ENCODE measurements at places on chromosomes 11 and 22.

- no peak for DNase-seq
These were observed 107.6 kb downstream of the CCDC34 start for GRCh38 chr11:27255447-27255828.

GRCh38 chr11:5071799-5072198 is 2.4 kb downstream of the OR52E1 start:
- DNase-seq, result no peak

DNA sequence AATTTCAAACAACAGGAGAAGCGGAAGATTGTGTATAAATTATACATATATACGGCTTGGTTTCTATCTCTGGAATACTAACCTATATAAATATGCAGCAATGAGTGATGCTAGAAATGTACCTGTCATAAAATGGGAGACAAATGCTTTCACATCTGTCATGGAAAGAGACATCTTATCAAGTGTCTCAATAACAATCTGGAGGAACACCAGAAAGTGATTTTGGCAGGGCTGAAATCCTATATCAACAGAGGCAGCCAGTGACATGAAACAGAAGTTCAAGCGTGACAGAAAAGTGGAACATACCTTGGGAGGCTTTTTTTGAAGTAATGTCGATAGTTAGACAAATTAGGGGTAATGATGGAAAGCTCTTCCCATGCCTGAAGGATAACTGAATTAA is 834.6 kb downstream of the JRKL start:
- no peak for DNase-seq

- no peak for DNase-seq
These were observed 119.3 kb upstream of the OR9Q1 start for GRCh38 chr11:57904376-57904775.

- DNase-seq, result no peak
These were observed 175.2 kb downstream of the DBX1 start for GRCh38 chr11:19985111-19985510.

- DNase-seq, result no peak
These were observed 1.4 kb upstream of the TMEM123 start for GRCh38 chr11:102453921-102454320.

- DNase-seq, result no peak
These were observed 2.4 kb upstream of the SGSM3 start for GRCh38 chr22:40368016-40368415.

GRCh38 chr22:44821741-44822475 is 69.5 kb downstream of the ARHGAP8 start:
- DNase-seq, result no peak

DNA sequence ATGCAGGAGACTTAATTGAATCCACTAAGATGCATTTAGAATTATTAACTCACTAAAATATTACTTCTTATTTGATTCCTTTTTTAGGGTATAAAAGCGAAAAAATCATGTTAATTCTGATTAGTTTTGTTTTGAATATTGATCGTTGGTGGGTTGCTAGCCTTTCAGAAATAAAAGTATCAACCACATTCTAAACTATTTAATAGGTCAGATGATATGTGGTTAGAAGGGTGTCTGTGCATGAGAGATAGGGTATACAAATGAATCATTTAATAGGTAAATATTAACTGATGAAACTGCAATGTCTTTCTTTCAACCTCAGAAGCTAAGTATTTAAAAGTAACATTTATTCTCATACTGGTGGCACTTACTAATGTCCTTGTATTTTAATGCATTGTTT is 515.1 kb downstream of the CNTN5 start:
- DNase-seq, result no peak

DNA sequence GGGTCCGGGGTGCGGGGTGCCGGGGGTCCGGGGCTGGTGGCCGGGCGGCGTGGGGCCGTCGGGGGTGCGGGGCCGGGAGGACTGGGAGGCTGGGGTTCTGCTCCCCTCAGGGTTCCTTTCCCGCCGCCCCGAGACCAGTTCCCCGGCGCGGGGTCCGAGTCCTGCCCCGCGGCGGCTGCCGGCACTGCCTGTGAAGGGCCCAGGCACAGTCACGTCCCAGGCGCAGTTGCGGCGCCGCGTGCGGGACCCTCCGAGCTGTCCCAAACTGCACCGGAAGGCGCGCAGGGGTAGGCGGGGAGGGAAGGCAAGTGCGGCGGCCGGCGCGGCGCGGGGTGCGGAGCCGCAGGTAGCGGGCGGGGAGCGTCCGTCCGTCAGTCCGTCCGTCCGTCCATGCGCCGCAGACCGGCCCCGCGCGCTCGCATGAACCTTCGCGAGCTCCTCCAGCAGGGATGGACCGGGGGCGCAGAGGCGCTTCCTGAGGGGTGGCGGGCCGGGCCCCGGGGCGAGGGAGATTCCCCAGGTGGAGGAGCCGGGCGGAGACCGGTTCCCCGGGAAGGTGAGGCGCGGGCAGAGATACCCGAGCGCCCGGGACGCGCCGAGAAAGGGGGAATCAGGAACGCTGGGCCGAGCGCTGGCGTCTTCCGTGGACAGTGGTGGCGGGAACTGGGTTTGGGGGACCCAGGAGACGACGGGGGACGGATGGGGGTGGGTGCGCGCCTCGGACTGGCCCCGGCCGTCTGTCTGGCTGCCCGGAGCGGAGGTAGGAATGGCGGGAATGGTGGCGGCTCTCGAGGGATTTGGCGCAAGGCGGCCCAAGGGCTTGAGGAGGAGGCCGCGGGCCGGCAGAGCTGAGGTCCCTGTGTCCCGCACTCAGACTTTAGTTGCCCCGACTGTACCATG is 3.1 kb upstream of the ADORA2A start:
- DNase-seq, result no peak

GRCh38 chr22:49302530-49302929 is 525.1 kb downstream of the BRD1 start:
- DNase-seq, result no peak

DNA sequence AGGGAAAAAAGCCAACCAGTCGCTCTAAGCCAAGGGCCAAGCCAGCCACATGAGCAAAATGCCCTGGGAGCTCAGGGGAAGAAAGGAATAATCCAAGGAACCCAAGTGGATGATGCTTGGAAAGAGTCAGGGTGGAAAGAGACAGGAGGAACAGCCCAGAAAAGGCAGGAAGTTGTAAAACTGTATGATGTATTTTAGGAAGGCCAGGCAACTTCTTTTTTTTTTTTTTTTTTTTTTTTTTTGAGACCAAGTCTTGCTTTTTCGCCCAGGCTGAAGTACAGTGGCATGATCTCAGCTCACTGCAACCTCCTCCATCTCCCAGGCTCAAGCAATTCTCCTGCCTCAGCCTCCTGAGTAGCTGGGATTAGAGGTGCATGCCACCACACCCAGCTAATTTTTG is 1.6 kb downstream of the LGALS12 start:
- DNase-seq, result no peak

DNA sequence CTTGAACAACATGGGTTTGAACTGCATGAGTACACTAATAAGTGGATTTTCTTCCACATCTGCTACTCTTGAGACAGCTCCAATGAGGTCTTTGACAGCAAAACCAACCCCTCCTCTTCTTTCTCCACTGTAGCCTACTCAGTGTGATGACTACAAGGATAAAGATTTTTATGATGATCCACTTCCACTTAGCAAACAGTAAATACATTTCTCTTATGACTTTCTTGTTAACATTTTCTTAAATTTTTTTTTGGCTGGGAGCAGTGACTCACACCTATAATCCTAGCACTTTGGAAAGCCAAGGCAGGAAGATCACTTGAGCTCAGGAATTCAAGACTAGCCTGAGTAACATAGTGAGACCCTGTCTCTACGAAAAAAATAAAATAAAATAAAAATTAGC is 9.9 kb upstream of the EIF4G2 start:
- no peak for DNase-seq

DNA sequence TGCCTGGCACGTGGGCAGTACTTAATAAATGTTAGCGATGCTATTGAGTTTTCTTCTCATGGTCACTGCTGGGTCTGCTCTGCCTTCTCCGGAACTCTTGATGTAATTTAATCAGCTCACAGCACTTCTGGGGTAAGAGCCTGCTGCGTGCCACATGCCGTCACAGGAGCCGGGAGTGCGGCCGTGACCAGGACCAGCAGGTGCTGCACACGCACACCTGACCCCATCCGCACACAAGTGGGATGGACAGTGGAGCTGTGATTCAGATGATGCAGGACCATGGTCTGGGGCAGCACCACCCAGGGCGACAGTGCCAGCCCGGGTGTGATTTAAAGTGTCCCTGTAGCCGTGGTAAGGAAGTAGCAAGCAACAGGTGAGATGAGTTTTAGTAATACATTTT is 61.2 kb downstream of the TBC1D22A start:
- DNase-seq, result no peak

DNA sequence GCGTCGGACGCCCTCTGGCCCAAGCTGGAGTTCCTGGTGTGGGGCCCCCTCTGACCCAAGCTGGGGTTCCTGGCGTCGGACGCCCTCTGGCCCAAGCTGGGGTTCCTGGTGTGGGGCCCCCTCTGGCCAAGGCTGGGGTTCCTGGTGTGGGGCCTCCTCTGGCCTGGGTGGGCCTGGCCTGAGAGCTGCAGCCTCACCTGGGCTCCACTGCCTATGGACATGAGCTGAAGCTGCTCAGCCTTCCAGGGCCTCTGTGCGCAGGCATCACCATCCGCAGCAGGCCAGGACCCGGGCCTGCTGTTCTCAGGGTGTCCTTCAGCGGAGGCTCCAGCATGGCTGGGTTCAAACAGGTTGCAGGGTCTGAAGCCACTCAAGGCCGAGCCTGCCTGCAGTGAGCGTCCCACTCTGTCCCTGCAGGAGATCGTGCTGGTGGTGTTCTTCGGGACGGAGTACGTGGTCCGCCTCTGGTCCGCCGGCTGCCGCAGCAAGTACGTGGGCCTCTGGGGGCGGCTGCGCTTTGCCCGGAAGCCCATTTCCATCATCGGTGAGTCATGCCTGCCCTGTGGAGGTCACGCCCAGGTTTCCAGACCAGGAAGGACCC is 125.5 kb downstream of the KCNQ1 start:
- DNase-seq, result no peak

GRCh38 chr11:27722117-27722952 is 22.1 kb upstream of the BDNF start:
- no peak for DNase-seq

DNA sequence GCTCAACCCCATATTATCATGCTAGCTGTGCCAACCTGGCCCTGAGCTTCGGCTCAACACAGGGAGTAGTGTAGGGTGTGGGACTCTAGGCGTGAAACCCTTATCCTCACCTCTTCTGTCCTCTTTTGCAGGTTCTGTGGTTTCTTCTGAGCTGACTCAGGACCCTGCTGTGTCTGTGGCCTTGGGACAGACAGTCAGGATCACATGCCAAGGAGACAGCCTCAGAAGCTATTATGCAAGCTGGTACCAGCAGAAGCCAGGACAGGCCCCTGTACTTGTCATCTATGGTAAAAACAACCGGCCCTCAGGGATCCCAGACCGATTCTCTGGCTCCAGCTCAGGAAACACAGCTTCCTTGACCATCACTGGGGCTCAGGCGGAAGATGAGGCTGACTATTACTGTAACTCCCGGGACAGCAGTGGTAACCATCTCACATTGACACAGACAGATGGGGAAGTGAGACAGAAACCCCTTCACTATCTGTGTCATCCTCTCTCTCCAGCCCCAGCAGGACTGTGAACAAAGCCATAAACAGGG is 76.4 kb downstream of the GGTLC2 start:
- DNase-seq, result no peak

DNA sequence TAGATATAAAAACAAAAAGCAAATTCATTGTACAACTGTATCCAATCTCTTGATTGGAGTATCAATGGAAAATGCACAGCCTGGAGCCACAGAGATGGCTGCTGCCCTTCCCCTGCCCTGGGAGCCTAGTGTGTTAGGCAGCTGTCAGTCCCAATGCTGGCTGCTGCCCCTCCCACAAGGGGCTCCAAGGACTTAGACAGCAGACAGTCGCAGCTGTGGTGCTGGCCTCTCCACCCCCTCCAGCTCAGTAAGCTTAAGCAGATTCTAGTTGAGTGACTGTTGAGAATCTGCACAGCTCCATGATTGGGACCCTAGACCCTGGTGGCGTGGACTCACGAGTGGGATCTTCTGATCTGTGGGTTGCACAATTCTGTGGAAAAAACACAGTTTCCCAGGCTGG is 1511.2 kb downstream of the FAM181B start:
- DNase-seq, result no peak

DNA sequence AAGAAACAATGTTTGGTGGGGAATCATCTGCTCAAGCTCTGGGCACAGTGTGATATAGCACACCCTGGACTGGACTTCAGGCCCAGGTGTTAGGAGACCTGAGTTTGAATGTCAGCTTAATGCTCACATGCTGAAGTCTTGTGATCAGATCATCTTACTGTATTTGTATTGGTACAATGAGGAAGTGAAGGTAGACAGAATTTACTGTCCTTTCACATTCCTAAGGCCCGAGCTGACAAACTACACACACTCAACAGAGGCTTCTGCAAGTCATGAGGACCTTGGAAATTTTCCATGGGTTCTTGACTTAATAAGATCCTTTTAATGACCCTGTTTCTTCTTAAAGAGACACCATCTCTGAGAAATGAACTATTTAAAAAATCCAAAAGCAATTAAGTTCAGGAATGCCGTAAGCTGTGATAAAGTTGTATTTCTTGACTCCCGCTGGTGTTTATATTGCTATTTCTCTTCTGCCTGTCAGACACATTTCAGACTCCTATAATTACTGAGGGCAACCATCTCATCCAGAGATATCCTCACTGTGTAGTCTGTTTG is 802.0 kb downstream of the DLG2 start:
- DNase-seq, result no peak

DNA sequence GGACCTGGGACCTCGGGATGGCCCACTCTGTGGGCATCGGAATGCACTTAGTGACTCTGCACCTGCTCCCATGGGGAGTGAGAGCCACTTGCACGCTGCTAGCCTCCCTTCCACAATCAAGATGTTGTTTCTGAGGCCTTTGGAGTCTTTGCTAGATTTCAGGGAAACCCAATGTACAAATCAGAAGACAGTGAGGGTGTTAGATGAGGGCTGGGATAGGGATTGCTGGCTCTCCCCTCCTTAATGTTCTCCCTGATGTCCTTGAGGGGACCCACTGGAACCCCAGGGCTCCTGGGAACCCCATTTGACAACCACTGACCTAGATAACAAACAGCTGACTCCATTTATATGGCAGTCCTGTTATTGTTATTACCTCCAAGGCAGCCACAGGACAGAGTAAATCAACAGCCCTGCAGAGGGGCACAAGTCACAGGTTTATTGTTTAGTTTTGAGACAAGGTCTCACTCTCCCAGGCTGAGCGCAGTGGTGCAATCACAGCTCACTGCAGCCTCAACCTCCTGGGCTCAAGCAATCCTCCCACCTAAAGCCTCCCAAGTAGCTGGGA is 31.3 kb upstream of the COMT start:
- DNase-seq, result no peak

GRCh38 chr22:42177891-42178336 is 47.3 kb upstream of the CYP2D6 start:
- no peak for DNase-seq

- no peak for DNase-seq
These were observed 18.4 kb downstream of the FDX1 start for GRCh38 chr11:110447897-110448745.

GRCh38 chr11:11082646-11083045 is 224.8 kb upstream of the ZBED5 start:
- DNase-seq, result no peak
